ENCODE measurements at places on chromosomes 13 and 19.
A peak's percentile ranks its signal among the peaks of the same experiment; 100 is the strongest.

- no peak for DNase-seq
Measured at GRCh38 chr13:51721496-51721895, 82.5 kb downstream of the DHRS12 start.

- DNase-seq = no peak
Measured at GRCh38 chr13:111541752-111542529, 221.5 kb downstream of the TEX29 start.

DNA sequence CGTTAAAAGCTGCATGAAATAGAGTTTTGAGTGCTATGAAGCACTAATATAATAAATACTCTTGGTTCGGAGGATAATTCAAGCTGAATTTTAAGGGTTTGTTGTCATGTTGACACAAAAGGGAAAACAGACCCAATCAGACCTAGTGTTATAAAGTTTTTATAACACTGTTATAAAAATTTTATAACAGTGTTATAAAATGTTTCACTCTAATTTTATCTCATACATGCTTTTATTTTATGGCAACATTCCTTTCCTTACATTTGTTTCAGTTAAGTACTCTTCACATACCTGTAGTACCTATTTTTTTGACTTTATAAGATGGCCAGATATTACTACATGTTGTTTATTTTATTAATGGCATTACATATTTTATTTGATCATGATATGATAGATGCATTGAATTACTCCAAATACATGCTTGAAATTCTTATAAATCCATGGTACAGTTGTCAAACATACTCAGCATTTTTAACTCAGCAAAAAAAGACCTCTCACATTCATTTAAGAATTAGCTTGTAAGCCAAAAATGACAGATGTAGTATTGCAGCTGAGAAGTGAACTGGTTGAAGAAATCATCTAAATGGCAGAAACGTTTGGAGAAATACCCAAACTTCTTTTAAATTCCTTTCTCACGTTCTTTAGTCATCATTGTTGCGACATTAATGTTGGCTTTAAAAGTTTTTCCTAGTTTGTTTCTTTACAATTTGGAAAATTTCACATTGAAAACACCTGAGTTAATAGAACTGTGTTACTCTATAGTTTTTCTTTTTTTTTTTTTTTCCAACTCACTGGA lies 104.5 kb downstream of the PIBF1 start:
- no peak for DNase-seq

DNA sequence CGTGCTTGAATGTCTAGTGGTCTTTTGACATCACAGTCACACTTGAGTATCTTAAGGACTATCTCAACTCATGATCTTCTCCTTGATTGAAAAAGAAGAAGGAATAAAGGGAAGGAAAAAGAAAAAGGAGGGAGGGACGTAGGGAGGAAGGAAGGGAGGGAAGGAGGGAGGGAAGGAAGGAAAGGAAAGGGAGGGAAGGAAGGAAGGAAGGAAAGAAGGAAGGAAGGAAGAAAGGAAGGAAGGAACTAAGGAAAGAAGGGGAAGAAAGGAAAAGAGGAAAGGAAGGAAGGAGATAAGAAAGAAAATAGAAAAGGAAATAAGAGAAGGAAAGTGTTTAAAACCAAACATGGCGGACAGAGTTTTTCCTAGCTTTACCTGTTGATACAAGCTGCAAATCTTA lies 64.7 kb downstream of the RNASEH2B start:
- no peak for DNase-seq

- no peak for DNase-seq
Measured at GRCh38 chr13:66716538-66716937, 513.6 kb downstream of the PCDH9 start.

GRCh38 chr13:37379841-37380240 lies 218.7 kb downstream of the POSTN start:
- DNase-seq = no peak

- DNase-seq = peak; percentile 23
Measured at GRCh38 chr19:5624018-5624663, 1.3 kb downstream of the SAFB start.

- DNase-seq = no peak
Measured at GRCh38 chr13:25177636-25178035, 5.5 kb upstream of the AMER2 start.

DNA sequence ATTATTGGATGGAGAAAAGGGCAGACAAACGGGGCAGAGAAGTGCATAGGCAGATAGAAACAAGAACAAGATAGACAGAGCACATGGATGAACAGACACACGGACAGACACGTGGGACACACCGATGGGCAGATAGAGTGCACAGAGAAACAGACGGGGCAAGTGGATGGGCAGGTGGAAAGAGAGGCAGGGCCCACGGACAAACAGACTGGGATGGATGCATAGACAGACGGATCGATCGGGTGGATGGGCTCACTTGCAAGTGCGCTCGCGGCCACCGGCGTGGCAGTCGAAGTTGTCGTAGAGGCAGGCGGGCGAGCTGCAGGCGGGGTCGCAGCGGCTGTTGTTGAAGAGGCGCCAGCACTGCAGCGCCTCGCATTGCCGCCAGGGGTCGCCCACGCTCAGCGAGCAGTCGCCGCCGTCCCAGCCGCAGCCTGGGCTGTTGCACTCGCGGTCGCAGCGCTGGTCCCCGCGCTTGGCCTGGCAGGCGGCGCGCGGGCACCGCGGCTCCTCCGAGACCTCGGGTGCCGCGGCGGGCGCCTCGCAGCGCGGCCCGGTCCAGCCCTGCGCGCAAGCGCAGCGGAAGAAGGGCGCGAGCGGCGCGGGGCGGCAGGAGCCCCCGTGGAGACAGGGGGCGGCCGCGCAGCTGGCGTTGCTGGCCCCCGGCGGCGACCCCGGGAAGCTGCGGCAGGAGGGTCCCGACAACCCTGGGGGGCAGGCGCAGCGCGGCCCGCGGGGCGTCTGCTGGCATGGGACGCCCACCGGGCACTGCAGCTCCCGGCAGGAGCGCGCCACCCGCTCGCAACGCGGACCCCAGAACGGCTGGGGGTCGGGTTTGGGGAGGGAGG lies 23.3 kb downstream of the NOTCH3 start:
- peak; percentile 64 for DNase-seq

GRCh38 chr19:46271481-46272197 lies 25.2 kb upstream of the HIF3A start:
- DNase-seq = no peak

GRCh38 chr19:57934820-57935665 lies at the start of gene ZNF418:
ZNF418 (minus strand) TSS chr19:57935402; CDS start chr19:57933822, 1,580 bp downstream.
- peak; percentile 37 for DNase-seq

GRCh38 chr19:7476777-7477494 lies 11.9 kb downstream of the PEX11G start:
- no peak for DNase-seq

- DNase-seq = no peak
Measured at GRCh38 chr13:41601718-41602445, 144.5 kb downstream of the RGCC start.

DNA sequence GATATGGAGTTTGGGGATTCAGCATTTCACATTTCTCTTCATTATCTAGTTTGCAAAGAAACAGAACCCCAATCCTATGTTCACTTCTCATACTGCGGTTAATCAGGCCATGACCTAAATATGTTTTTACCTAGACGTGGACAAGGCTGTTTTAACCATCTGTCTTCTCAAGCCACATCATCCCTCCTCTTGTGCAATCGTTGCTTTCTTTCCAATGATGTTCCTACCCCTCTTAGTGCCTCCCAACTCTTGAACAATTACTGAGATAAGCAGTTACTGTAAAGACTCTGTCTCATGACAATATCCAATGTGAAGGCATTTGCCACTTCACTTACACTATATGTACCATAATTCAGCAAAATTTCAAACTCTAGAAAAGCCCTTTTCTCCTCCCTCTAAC lies 406.2 kb downstream of the LIG4 start:
- DNase-seq = no peak

DNA sequence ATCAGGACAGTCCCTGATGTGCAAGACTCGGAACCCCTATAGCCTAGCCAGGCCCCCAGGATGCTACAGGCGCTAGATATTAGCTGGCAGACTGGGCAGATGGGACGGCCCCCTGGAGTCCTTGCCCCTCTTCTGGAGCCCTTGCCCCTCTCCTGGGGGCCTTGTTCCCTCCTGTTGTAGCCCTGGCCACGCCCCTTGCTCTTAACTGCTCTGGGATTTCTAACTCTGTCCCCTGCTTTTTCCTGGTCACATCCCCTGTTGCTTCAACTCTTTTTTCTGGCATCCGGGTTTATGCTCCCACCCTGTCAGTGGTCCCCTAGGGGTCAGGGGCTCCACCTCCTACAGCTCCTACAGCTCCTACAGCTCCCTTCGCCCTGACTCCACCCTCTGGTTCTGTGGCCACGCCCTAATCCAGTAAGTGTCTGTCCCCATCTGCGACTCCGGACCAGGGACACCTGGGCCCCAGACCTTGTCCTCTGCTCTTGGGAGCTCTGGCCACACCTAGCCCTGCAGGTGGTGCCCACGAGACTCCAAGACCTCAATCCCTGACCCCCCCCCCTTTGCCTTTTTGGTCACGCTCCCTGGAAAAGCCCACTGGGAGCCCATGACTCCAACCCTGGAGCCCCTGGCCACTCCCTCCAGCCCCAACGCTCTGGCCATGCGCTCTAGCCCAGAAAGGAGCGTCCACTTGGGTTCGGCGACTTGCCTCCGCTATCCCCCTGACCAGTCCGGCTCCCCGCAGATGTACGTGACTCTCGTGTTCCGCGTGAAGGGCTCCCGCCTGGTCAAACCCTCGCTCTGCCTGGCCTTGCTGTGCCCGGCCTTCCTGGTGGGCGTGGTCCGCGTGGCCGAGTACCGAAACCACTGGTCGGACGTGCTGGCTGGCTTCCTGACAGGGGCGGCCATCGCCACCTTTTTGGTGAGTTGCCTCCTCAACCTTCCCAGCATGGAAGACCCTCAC lies 6.8 kb downstream of the PLPPR2 start:
- no peak for DNase-seq

GRCh38 chr13:49927755-49928154 lies 8.4 kb downstream of the SPRYD7 start:
- DNase-seq = no peak

DNA sequence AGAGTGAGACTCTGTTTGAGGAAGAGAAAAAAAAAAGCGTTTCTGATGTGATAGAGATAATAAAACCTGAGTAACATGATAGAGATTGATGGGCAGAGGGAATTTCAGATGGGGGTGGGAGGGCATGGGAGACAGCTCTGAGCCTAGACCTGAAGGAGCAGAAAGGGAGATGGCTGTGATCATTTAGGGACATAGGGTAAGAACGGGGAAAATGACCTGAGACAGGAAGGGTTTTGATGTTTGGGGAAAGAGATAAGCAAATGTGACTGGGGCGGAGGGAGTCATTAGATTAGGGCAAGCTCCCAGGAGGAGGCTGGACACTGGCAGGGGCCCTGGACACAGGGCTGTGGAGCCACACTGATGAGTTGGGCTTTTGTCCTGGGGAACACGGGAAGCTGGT lies 6.1 kb downstream of the ZNF320 start:
- no peak for DNase-seq

DNA sequence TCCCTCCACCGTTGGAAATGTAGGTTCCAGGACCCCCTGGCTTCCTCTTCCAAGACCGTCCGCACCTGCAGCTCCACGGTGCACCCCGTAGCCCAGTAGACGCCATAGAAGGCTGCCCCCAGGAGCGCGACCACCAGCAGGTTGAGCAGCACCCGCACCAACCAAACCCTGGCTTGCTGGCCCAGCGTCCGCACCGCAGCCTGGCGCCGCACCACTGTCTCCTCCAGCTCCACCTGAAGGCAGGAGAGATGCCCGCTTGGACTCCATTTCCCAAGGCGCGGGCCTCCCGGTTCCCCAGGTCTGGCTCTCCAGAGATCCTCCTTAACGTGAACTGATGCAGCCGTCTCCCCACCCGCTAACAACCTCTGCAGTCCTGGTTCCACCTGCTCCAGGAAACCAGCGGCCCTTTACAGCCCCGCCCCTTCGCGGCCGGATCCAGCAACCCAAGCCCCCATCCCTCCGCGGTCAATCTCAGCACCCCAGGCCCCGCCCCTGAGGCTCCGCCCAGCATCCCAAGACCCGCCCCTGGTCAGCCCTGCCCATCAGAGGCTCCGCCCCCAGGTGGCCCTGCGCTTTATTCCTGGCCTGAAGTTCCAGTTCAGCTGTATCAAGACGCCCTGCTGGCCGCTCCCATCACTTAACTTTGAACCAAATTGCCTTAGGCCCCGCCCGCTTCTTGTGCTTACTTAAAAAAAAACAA lies 5.0 kb upstream of the LENG1 start:
- DNase-seq = peak; percentile 36

DNA sequence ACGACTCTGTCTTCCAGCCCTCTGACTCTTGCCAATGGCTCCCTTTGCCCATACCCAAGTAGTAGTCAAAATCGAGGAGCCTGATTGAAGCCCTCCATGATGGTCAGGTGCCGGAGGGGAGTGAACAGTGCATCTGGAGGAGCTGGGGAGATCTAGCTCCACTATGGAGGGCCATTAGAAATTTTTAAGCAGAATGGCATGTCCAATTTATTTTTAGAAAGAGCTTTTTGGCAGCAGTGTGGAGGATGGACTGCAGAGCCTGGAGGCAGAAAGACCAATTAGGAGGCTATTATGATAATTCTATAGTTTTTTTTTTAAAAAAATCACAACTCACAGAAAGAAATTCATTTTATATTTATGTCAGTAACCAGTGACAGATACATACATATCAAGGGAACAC lies 92.7 kb upstream of the SLC7A1 start:
- no peak for DNase-seq

- no peak for DNase-seq
Measured at GRCh38 chr13:62696490-62696889, 1280.8 kb upstream of the PCDH20 start.

- no peak for DNase-seq
Measured at GRCh38 chr19:33797802-33798671, 1.4 kb downstream of the KCTD15 start.

GRCh38 chr13:45928843-45929242 lies 77.3 kb upstream of the SIAH3 start:
- DNase-seq = no peak

GRCh38 chr19:30073152-30074000 lies 131.3 kb downstream of the URI1 start:
- DNase-seq = no peak

GRCh38 chr19:17331045-17331558 lies 3.6 kb downstream of the ANO8 start:
- DNase-seq = no peak

DNA sequence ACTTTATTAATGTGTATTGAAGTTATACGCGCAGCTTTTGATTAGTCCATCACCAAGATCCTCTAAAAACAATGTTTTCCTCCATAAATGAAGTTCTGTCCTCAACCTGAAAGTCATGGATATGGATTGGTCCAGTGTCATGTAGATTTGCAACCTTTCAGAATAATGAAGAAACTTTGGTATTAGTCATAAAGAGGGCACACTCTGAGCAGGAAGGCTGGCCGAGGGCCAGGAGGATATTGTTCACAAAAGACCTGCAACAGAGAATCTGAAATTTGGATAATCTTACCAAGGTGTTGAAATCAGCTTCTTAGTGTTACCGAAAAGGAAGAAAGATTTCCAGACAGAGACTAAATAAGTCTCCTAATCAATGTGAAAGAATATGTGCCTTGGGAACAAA lies 20.7 kb downstream of the CLDN10 start:
- DNase-seq = no peak

- DNase-seq = no peak
Measured at GRCh38 chr19:16850133-16850532, 20.9 kb downstream of the SIN3B start.

DNA sequence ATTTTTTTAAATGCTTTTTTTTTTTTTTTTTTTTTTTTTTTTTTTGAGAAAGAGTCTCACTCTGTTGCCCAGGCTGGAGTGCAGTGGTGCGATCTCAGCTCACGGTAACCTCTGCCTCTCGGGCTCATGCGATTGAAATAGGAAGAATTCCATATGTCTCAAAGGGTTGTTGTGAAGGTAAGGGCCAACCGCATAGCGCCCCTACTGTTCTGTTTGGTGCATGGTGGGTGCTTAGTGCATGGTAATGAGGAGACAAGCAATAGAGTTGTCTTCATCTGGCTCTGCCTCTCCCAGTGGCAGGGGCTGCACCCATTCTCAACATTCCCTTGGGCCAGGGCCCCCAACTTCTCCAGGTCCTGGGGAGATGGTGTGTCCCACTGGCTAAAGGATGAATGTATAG lies 68.7 kb downstream of the RASL11A start:
- DNase-seq = peak; percentile 29

Data from tibial nerve (tissue), 4 donors.